ENCODE measurements at places on chromosomes 12 and 14. TPM values are rescaled to one million over a fixed set of nuclear protein-coding genes. Genes with fewer than 3 reads are reported as not detected.
A peak's percentile ranks its signal among the peaks of the same experiment; 100 is the strongest.

GRCh38 chr14:21711360-21711961 lies 37.8 kb upstream of the OR4E1 start:
- peak; percentile 8 for DNase-seq

DNA sequence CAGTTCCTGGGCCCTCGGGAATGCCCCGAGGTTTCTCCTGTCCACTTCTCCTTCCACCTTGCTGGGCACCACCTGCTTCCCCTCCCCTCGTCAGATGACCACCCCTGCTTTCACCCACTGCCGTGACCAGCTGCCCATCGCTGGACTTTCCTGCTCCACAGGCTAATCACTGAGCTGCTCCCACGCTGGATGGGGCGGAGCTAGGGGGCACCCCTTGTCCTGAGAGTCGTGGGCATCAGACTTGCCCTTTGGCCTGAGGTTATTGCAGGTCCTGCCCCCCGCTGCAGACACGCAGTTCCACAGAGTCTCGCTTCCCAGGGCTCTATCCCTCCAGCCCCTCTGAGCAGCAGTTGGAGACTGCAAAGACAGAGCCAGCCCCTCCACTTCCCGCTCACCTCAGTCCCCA lies 427 bp downstream of the SLC6A12 start:
- DNase-seq: no peak

The FBXW8 gene
- total RNA-seq: 38.4 TPM

The PPP1R3E gene
- 15.0 TPM for total RNA-seq

Measured in tibial nerve (tissue), 4 donors.